ENCODE measurements at places on chromosomes 11 and 22. TPM values are rescaled to one million over a fixed set of nuclear protein-coding genes. Genes with fewer than 3 reads are reported as not detected.

Gene CFAP300
- total RNA-seq, result 4.4 TPM

Gene KCTD14
- 0.78 TPM for total RNA-seq

DNA sequence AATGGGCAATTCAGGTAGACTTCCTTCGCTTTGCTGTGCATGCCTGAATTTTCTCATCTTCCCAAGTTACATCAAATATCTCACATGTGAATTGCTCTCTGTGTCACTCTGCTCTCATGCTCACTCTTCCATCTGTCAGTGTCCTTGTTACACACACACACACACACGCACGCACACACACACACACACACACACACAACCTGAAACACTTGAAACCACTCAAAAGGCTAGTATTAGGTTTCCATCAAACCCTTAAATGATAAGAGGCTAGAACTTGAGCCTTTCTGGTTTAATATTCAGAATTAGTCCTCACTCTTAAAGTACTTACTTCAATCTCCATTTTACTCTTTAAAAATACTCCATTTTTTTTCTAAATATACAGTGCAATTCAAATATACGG lies 282.4 kb downstream of the C11orf87 start:
- DNase-seq, result no peak

- DNase-seq, result peak; percentile 2
Observed at GRCh38 chr11:3954448-3955298, 99.2 kb downstream of the STIM1 start.

- DNase-seq, result no peak
Observed at GRCh38 chr22:45781966-45782365, 110.3 kb downstream of the ATXN10 start.

Gene PRG3
- total RNA-seq, result not detected

- DNase-seq, result peak; percentile 72
Observed at GRCh38 chr22:29912605-29913398, 29.8 kb downstream of the MTMR3 start.

Gene NXPE4
- not detected for total RNA-seq

DNA sequence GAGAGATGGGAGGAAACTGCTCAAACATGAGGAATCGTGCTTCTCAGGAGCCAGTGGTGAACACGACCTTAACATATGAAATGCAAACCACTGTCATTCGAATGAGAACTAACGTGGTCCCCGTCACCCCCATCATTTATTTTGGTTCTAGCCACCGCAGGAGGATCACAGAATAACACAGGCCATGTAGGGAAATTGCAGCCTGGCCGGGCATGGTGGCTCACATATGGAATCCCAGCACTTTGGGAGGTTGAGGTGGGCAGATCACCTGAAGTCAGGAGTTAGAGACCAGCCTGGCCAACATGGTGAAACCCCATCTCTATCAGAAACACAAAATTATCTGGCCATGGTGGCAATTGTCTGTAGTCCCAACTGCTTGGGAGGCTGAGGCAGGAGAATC lies 27.1 kb downstream of the KRTAP5-5 start:
- no peak for DNase-seq

Gene CCDC87
- 0.47 TPM for total RNA-seq

Gene APOA4
- not detected for total RNA-seq

Gene SULT4A1
- total RNA-seq, result not detected

DNA sequence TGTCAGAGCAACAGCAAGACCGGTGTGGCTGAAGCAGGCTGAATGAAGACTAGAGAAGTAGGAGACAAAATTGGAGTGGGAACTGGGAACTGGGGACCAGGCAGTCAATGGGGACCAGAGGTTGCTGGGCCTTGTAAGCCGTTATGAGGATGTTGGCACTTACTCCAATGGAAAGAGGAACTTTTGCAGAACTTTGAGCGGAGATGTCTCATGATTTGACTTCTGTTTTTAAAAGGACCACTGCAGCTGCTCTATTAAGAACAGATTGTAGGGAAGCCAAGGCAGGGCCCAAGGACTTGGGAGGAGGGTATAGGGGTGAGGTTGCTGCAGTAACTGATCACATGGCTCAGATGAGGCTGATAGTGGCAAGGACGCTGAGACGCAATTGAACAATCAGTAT lies 34.2 kb downstream of the IL18 start:
- no peak for DNase-seq

GRCh38 chr22:25404556-25404927 lies 159.9 kb upstream of the GRK3 start:
- no peak for DNase-seq

Gene MN1
- 0.18 TPM for total RNA-seq

- DNase-seq, result no peak
Observed at GRCh38 chr11:128728767-128729587, 35.1 kb downstream of the FLI1 start.

Gene OR4A16
- total RNA-seq, result not detected

DNA sequence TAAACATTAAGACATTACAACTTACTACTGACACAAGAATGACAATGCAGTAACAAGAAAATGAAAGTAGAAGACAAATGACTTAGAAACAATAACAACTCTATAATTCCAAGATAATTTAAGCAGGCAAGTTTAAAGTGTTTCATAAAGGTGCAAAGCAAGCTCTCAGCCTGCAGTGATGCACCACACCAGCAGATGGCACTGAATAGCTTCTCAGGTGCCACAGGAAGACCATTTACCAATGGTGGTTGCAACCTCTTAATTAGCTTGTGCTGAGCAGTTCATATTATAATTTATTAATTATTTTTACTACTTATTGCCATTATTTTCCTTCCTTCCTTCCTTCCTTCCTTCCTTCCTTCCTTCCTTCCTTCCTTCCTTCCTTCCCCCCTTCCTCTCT lies 60.6 kb downstream of the NXPE2 start:
- DNase-seq, result no peak

Gene CTSW
- not detected for total RNA-seq
